ENCODE measurements at places on chromosomes 1 and 21. TPM values are rescaled to one million over a fixed set of nuclear protein-coding genes. Genes with fewer than 3 reads are reported as not detected.

GRCh38 chr1:38758820-38759219 is 100.8 kb downstream of the RRAGC start:
- no peak overlapping the region for H3K4me3 ChIP-seq
- no peak for DNase-seq
- H3K27me3 ChIP-seq: peaks cover 1% of the 10 kb centered on the region
- H3K27ac ChIP-seq: no peak overlapping the region
- peaks cover 7% of the 10 kb centered on the region for H3K4me1 ChIP-seq

DNA sequence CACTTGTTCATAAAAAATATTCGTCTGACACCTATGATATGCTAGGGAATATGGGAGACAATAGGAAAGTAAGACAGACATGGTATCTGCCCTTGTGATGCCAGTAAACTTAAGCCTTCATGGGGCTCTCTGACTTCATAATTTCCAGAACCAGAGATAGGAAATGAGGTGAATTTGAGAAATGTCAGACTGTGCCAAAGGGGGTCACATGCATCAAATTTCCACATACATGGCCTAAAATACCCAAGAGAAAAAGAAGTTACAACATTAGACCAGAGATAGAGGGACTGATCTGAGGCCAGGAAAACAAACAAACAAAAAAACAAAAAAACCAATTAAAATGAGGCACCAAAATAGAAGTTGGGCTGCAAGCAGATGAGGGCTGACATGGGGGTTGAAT is 75.7 kb downstream of the DISC1 start:
- no peak for DNase-seq
- no peak overlapping the region for H3K27ac ChIP-seq
- peaks cover 7% of the 10 kb centered on the region for H3K4me1 ChIP-seq
- H3K36me3 ChIP-seq: peaks cover 8% of the 10 kb centered on the region
- peaks cover 5% of the 10 kb centered on the region for H3K27me3 ChIP-seq

DNA sequence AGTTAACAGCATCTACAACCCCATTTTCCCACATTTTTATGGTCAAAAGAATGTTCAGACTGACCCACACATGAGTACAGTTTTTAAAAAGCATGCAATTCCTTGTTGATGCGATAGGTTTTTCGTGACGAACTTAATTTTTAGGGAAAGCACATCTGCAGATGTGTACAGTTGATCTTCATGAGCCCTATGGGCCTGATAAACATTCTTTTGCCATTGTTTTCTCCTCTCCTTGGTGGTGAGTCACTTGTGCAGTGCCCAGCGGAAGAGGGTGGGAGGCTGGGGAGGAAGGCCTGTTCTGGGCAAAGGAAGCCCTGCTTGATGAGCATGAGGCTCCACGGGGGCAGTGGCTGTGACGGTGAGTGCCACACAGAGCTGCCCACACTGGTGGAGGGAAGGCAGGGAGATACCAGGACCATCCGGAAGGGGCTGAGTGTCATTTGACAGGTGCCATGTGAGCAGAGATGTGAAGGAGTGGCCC is 5.3 kb downstream of the ARF1 start:
- no peaks in the 10 kb centered on the region for H3K36me3 ChIP-seq
- peaks cover 6% of the 10 kb centered on the region for H3K27me3 ChIP-seq

DNA sequence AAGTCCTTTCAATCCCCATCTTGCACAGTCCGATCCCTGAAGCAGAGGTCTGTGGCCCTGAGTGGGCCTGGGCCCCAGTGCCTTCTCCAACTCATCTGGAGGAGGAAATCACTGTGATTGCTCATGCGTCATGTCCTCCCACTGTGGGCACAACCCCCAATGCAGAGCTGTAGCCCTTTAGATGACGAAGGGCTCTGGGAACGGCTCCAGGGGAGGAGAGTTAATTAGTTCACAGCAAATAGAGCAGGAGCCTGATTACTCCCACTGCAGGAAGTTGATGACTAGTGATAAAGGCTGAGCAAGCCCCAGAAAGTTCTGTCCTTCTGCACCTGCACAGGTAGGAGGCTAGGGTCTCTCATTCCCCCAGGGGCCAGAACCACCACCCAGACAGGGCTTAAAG is 111.5 kb downstream of the CCDC185 start:
- H3K27ac ChIP-seq: no peak overlapping the region
- DNase-seq: no peak
- H3K4me3 ChIP-seq: no peak overlapping the region
- peaks cover 14% of the 10 kb centered on the region for H3K4me1 ChIP-seq
- no peaks in the 10 kb centered on the region for H3K27me3 ChIP-seq

DNA sequence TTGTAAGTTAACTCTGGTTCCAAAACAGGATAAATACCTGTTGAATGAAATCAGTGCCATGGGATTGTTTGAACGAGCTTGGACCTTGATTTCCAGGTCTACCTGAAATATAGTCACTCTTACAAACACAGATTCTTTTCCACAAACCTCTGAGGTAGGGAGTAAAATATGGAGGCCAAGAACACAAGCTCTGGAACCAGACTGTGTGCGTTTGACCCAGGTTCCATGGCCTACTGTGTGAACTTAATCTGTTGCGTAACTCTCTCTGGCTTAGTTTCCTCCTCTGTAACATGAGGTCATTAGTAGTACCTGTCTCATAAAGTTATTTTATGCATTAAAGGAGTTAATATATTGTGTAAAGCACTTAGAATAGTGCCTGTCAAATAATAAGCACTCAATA is 25.1 kb downstream of the DENND2D start:
- peaks cover 2% of the 10 kb centered on the region for H3K27me3 ChIP-seq
- DNase-seq: no peak
- H3K36me3 ChIP-seq: no peaks in the 10 kb centered on the region
- no peak overlapping the region for H3K4me3 ChIP-seq
- no peaks in the 10 kb centered on the region for H3K4me1 ChIP-seq
- no peak overlapping the region for H3K27ac ChIP-seq

DNA sequence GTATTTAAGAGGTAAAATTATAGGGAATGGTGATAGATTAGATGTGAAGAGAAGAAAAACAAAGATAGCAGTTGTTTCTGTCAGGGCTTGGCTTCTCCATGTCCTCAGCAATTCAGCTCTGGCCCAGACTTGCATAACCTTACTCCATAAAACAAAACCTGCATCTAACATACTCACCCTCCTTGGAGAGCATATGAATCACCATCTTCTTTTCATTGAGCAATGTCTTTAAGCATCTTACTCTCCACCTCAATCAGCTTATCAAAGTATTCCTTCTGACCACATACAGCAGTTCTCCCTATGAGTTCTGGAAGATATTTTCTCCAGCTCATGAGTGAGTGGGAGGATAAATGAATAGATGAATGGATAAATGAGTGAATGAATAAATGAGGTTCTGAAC is 49.0 kb downstream of the RAB3B start:
- DNase-seq: no peak
- H3K36me3 ChIP-seq: peaks cover 16% of the 10 kb centered on the region
- no peaks in the 10 kb centered on the region for H3K4me1 ChIP-seq
- peaks cover 2% of the 10 kb centered on the region for H3K27me3 ChIP-seq

- H3K27me3 ChIP-seq: no peaks in the 10 kb centered on the region
- DNase-seq: no peak
- no peak overlapping the region for H3K27ac ChIP-seq
- H3K4me1 ChIP-seq: peaks cover 2% of the 10 kb centered on the region
- no peak overlapping the region for H3K4me3 ChIP-seq
These were observed 305.4 kb upstream of the PTBP2 start for GRCh38 chr1:96416111-96416595.

DNA sequence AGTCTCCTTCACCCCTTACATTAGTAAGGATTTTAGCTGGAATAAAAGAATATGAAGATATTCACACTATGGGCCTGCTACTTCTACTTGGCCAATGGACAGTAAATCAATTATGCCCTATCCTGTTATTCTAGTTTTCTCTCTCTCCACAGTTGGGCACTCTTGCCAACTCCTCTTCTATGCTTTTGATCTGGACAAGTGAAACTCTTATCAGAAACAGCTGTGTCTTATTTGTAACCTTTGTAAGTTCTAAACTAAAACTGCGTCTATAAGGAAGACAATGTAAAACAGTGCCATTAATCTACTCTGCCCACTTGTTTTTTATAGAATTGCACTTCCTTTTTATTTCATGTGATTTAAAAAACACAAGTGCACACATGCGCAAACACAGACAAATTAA is 244.0 kb upstream of the DMRTA2 start:
- no peak overlapping the region for H3K4me3 ChIP-seq
- no peak overlapping the region for H3K27ac ChIP-seq
- no peaks in the 10 kb centered on the region for H3K27me3 ChIP-seq
- no peak for DNase-seq

DNA sequence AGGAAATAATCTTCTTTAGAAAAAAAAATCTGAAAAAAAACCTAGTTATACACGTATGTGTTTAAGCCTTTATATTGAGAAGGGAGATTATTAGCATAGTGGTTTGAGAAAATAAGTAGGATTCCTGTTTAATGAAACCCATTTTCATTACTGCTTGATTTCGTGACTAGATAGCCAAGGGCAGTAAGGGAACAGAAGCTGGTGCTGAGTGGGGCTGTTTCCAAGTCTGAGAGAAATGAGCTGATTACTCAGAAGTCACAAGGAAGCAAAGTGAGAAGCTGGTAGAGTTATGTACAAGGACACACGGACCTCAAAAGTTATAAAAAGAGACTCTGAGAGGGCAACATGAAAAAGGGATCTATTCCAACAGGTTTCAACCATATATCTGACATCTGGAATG is 256.5 kb downstream of the TTLL7 start:
- H3K27ac ChIP-seq: no peak overlapping the region
- peaks cover 9% of the 10 kb centered on the region for H3K4me1 ChIP-seq
- no peak for DNase-seq
- H3K4me3 ChIP-seq: no peak overlapping the region

GRCh38 chr21:42865776-42866160 is 13.6 kb downstream of the WDR4 start:
- no peak for DNase-seq
- peak overlapping the region; percentile 26 for H3K4me3 ChIP-seq
- H3K27me3 ChIP-seq: peaks cover 7% of the 10 kb centered on the region
- peak overlapping the region; percentile 97 for H3K27ac ChIP-seq
- H3K36me3 ChIP-seq: peaks cover 4% of the 10 kb centered on the region

GRCh38 chr1:189152685-189153084 is 1325.0 kb downstream of the BRINP3 start:
- DNase-seq: no peak
- H3K36me3 ChIP-seq: no peaks in the 10 kb centered on the region
- no peaks in the 10 kb centered on the region for H3K27me3 ChIP-seq
- no peak overlapping the region for H3K27ac ChIP-seq

The GNAT2 gene
- total RNA-seq: not detected

The MEGF6 gene
- 64.7 TPM for total RNA-seq

The MAP1LC3C gene
- 0.49 TPM for total RNA-seq

The SEC16B gene
- total RNA-seq: 0.93 TPM

The SMYD3 gene
- total RNA-seq: 35.4 TPM

Measured in glutamatergic neuron (in vitro differentiated cells).